ENCODE measurements at places on chromosomes 5 and 9.

GRCh38 chr5:163424836-163425235, 12.6 kb upstream of the CCNG1 start:
- no peak for DNase-seq

- no peak for DNase-seq
Measured at GRCh38 chr9:126368020-126368419, 41.4 kb downstream of the MVB12B start.

DNA sequence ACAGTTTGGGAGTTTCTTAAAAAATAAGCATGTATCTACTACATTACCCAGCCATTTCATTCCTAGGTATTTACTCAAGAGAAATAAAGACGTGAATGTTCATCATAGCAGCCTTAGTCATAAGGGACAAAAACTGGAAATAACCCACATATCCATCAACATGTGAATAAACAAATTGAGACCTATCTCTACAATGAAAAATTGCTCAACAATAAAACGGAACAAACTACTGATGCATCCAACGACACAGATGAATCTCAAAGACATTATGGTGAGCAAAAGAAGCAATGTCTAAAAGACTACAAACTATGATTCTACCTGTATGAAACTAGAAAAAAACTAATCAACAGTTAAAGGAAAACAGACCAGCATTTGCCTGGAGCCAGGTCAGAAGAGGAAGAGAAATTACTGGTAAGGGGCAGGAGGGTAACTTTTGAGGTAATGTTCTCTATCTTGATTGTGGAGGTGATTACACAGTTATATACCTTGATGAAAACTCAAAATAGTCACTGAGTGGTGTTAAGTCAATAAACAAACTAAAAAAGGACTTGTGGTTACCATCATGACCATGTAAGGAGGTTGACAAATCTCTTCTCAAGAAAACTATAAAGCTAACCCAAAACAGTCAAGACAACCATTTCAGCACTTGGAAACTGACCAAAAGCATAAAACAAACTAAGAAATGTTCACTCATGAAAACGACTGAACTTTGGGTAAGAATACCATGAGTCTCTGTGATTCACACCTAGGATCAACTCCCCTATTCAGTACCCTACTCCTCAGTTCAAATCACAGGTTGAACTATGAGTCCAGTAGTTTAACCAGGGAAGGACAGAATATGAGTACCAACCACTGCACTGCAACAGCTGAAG, 10.4 kb downstream of the UIMC1 start:
- no peak for DNase-seq

- no peak for DNase-seq
Measured at GRCh38 chr5:1444361-1445189, 665 bp downstream of the SLC6A3 start.

DNA sequence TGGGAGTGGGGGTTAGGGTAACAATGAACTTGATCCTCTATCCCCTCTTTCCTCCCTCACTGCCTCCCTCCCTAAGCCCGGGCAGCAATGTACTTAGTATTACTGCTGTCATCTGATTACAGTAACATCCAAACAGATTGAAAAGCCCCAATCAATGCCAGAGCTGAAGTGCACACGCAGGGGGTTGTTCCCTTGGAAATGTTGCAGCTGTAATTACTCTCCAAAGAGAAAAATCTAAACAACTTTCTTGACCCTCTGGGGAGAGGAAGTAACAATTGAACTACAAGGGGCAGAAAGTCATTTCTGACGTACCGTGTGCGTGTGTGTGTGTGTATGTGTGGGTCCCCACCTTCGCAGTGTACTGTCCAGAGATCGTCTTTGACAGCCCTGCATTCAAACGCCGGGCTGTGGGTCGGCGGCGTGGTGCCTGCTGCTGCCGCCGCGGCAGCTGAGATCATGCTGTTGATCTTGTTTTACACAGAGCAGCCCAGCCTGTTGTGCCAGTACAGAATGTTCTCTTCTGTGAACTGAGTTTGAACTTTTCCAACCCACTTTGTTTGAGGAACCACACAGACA, 66.0 kb upstream of the KLF9 start:
- no peak for DNase-seq

DNA sequence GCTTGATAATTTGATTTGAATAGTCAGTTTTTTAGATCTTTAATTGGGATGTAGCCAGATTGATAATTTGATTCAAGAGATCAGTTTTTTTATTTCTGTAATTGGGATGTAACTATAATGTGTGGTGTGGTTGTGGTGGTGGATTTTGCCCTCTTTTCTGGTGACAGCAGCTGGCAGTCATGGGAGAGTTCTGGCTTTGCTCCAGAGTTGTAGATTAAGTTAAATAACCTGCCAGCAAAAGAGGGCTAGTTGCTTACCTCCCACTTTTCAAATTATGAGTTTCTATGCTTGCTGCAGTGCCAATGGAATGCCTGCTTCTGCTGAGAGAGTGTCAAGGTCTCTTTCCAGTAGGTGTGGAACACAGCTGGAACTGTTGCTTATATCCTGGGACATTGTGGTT, 315.1 kb downstream of the CCDC171 start:
- no peak for DNase-seq

- DNase-seq = no peak
Measured at GRCh38 chr5:139422307-139422893, 16.9 kb downstream of the DNAJC18 start.

GRCh38 chr5:117161718-117162335, 587.2 kb upstream of the SEMA6A start:
- no peak for DNase-seq

DNA sequence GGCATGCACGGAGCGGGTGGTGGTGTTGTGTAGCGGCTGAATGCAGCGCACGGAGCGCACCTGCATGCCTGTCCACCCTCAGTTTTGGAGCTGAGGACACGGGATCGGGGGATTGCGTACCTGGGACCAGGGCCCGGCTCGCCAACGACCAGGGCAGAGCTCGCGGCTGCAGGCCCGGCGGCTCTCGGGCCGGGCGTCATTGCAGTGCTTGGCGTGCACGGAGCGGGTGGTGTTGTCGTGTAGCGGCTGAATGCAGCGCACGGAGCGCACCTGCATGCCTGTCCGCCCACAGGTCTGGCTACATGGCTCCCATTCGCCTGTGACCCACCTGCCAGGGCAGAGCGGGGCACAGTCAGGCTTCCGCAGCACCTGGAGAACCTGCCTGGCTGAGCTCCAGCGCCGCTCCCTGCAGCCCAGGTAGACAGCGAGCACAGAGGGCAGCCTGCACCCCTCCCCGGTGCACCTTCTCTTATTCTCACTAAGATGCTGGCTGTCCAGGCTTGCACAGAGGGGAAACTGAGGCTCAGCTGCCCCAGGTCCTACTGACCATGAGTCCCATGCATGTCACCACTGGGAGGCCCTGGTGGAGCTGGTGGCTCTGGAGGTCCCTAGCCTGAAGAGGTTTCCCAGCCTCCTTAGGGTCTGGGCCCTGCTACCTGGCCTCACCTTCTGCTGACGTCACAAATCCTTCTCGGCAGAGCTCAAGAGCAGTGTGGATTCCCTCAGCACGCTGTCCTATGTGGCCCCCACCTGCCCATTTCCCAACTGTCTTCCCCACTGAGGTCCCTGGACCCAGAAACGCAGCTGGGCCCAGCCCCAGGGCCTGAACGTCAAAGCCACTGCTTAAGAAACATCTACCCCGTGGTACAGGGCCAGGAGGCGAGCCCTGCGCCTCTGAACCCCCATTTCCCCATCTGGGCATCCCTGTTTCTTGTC, 64.9 kb downstream of the ZNF354C start:
- DNase-seq = no peak

DNA sequence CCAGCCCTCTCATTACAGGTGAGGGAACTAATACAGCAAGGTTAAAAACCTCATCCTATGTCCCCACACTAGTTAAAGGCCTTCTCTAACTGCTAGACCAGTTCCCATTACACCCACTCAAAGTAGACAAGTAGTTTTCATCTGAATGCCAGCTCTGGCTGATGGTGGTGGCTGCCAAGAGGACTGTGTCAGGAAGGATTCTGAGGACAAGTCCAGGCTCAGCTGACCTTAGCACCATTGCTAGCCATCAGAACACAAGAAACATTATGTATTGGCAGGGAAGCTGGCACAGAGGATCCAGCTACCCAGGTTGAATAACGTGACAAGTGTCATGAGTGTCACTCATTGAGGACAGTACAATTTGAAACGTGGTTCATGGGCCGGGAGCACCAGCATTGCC, 163.4 kb downstream of the HSD17B3 start:
- no peak for DNase-seq

- DNase-seq = no peak
Measured at GRCh38 chr9:92377876-92378275, 26.5 kb downstream of the OGN start.

GRCh38 chr5:173691931-173692330, 75.5 kb upstream of the BOD1 start:
- no peak for DNase-seq

- DNase-seq = no peak
Measured at GRCh38 chr9:134327671-134328231, 1.5 kb downstream of the RXRA start.
